ENCODE measurements at places on chromosomes 4 and X. TPM values are rescaled to one million over a fixed set of nuclear protein-coding genes. Genes with fewer than 3 reads are reported as not detected.

- no peak for DNase-seq
- H3K36me3 ChIP-seq = no peaks in the 10 kb centered on the region
- no peak overlapping the region for H3K27ac ChIP-seq
- no peaks in the 10 kb centered on the region for H3K27me3 ChIP-seq
These were observed 68.6 kb downstream of the ANOS1 start for GRCh38 chrX:8663325-8663724.

DNA sequence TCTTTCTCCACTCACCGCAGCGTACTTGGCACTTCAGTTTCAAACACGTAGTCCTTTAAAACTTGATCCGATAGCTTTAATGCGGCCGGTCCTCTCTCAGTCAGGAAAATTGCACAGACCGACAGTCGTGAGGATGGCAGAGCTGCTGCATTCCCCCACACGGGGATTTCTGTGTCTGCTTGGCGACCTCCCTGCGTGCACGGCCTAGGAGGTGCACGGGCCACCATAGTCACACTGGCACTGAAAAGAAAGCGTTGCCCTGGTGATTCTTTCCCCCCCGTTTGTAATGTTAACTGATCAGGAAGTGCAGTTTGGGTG is 10.3 kb downstream of the AKAP17A start:
- no peak overlapping the region for H3K27ac ChIP-seq
- DNase-seq = no peak
- H3K4me3 ChIP-seq = no peak overlapping the region
- no peaks in the 10 kb centered on the region for H3K27me3 ChIP-seq
- H3K4me1 ChIP-seq = no peaks in the 10 kb centered on the region
- peaks cover 47% of the 10 kb centered on the region for H3K36me3 ChIP-seq

DNA sequence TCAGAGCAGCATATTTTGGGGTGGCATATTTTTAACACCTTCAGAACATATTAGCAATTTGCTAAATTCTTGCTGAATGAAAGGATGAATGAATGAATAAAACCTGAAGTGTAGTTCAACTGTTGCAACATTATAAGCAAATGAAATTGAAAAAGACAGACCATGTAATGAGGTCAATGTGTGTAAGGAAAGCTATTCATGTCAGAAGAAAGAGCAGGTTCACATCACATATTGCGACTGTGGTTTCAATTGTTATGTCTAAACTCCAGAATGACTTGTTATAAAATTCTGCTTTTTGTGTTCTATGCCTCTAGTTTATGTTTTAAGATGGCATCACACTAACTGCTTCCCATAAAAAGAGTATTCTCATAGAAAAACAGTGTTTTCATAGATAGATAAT is 32.9 kb upstream of the DSPP start:
- H3K36me3 ChIP-seq = no peaks in the 10 kb centered on the region
- H3K4me3 ChIP-seq = no peak overlapping the region
- no peaks in the 10 kb centered on the region for H3K4me1 ChIP-seq
- no peak overlapping the region for H3K27ac ChIP-seq

The TMEM144 gene
- total RNA-seq = 2.8 TPM

DNA sequence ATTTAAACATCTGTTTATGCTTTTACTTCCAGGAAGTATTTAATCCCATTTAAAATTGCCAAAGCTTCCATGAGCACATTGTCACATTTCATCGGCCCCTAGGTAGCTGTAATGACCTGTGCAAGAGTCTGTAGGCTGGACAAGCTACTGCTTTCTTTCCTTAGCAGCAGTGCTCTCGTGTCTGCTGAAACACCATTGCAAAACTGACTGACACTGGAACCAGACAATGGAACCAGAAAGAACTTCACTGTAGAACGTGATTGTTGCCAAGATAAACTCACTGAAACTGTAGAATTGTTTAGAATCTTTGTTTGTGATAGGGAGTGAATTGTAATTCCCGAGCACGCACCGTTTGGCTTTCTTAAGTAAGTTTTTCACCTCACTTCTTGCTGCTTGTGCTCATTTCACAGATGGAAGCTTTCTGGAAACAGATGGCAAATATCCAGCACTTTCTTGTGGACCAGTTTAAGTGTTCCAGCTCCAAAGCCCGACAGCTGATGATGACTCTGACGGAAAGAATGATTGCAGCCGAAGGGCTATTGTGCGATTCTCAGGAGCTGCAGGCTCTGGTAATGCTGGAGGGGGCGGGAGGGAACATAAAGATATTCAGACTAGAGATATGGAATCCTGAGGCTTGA is 36.9 kb downstream of the EVC start:
- no peak for DNase-seq
- H3K4me1 ChIP-seq = no peaks in the 10 kb centered on the region
- H3K4me3 ChIP-seq = no peak overlapping the region
- no peaks in the 10 kb centered on the region for H3K27me3 ChIP-seq
- H3K27ac ChIP-seq = no peak overlapping the region
- peaks cover 2% of the 10 kb centered on the region for H3K36me3 ChIP-seq

The INTU gene
- total RNA-seq = 1.7 TPM

The MAGEB17 gene
- total RNA-seq = not detected

The CXCL13 gene
- 1.2 TPM for total RNA-seq

- no peak for DNase-seq
- H3K4me3 ChIP-seq = no peak overlapping the region
- H3K36me3 ChIP-seq = no peaks in the 10 kb centered on the region
- peaks cover 13% of the 10 kb centered on the region for H3K27me3 ChIP-seq
- no peaks in the 10 kb centered on the region for H3K4me1 ChIP-seq
These were observed 71.6 kb downstream of the GPC3 start for GRCh38 chrX:133913658-133914388.

- peaks cover 5% of the 10 kb centered on the region for H3K36me3 ChIP-seq
- no peaks in the 10 kb centered on the region for H3K27me3 ChIP-seq
- H3K4me1 ChIP-seq = no peaks in the 10 kb centered on the region
- H3K27ac ChIP-seq = no peak overlapping the region
- no peak overlapping the region for H3K4me3 ChIP-seq
These were observed 65.2 kb downstream of the PHOX2B start for GRCh38 chr4:41683326-41683725.
